Activated naive CD8-positive, alpha-beta T cell treated with anti-CD3 and anti-CD28 coated beads, Interleukin-2, amount 50 U/mL, for 16 hours (primary cell): ENCODE measurements at places on chromosomes 4 and X.

GRCh38 chr4:16676230-16676770 is 222.1 kb downstream of the LDB2 start:
- DNase-seq, result no peak

DNA sequence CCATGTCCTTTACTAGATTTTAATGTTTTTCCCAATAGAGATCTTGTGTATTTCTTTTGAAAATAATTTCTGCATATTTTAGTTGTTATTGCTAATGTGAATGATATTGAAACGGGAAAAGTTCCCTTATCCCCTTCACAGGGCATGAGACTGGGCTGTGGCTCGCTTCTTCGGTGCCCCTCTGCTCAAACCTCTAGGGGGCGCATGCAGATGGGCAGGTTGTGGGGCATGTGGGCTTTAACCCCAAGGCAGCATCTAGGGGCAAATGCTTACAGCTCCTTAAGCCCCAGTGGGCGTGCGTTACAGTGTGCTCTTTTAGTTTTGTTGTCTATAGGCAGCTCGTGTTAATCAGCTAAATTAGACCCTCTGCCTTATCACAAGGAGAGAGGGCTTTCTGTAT is 194.7 kb downstream of the OPHN1 start:
- DNase-seq, result no peak

DNA sequence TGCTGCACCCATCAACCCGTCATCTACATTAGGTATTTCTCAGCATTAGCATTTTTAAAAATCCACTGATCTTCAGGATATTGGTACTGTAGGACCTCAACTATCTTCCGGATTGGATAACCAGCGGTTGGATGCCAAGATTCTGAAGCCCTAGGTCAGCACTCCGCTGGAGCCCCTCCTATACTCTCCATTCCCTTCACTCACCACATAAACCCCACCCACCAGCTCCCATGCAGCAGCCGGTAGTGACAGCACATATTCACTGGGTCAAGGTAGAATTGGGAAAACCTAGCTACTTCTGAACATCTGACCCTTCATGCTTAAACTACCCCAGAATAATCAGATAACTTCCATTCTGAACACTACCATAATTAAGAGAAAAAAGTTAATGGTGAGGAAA is 134.9 kb downstream of the CORIN start:
- no peak for DNase-seq

- no peak for DNase-seq
Measured at GRCh38 chr4:125013891-125014290, 300.9 kb upstream of the FAT4 start.

GRCh38 chr4:7279902-7280301 is 87.6 kb downstream of the SORCS2 start:
- DNase-seq, result no peak

DNA sequence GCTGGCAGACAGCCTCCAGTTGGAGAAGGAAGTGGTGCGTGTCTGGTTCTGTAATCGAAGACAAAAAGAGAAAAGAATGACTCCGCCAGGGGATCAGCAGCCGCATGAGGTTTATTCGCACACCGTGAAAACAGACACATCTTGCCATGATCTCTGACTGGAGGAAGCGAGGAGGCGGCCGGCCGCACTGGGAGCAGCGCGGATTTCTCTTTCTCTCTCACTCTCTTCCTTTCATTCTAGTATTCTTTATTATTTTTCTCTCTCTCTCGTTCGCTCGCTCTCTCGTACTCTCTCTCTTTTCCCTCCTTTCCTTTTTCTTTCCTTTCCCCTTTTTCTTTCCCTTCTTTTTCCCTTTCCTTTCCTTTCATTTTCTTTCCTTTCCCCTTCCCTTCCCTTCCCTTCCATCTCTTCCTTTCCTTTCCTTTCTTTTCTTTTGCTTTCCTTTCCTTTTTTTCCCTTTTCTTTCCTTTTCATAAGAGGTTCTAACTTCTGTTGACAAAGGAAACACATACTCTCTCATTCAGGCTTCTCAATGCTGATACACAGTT is 1.2 kb downstream of the POU3F4 start:
- no peak for DNase-seq

DNA sequence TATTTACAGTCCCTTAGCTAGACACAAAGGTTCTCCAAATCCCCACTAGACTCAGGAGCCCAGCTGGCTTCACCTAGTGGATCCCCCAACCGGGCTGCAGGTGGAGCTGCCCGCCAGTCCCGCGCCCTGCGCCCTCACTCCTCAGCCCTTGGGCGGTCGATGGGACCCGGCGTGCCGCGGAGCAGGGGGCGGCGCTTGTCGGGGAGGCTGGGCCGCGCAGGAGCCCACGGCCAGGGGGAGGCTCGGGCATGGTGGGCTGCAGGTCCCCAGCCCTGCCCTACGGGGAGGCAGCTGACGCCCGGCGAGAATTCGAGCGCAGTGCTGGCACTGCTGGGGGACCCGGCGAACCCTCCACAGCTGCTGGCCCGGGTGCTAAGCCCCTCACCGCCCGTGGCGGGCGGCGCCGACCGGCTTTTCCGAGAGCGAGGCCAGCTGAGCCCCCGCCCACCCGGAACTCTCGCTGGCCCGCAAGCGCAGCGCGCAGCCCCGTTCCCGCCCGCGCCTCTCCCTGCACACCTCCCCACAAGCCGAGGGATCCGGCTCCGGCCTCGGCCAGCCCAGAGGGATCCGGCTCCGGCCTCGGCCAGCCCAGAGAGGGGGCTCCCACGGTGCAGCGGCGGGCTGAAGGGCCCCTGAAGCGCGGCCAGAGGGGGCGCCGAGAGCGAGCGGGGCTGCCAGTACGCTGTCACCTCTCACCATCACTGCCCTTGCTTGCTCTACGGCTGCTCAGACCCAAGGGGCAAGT is 39.4 kb downstream of the WFS1 start:
- DNase-seq, result no peak

- DNase-seq, result no peak
Measured at GRCh38 chrX:39814391-39814790, 283.4 kb downstream of the BCOR start.

DNA sequence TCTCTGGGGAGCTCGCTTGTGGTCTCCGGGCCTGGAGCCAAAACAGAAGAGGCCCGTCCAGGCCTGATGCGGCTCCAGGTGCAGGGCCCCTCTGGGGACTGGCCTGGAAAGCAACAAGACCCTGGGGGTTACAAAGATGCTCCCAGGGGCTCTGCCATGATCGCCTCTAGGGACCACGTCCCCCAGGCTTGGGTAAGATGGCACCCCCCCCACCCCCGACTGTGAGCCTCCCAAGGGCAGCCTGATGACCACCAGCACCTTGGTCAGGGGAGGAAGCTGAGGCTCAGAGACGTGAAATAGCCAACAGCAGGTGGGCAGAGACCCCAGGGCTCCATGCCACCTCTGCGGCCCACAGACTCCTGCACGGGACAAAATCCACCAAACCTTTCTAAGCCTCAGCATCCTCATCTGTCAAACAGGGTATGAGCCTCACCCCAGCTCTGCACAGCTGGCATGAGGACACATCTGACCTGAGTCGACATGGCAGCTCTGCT is 25.4 kb downstream of the C4orf50 start:
- DNase-seq, result no peak

GRCh38 chr4:55385201-55385649 is 10.5 kb upstream of the TMEM165 start:
- no peak for DNase-seq

GRCh38 chrX:630007-630611 is 482 bp upstream of the SHOX start:
- DNase-seq, result no peak

DNA sequence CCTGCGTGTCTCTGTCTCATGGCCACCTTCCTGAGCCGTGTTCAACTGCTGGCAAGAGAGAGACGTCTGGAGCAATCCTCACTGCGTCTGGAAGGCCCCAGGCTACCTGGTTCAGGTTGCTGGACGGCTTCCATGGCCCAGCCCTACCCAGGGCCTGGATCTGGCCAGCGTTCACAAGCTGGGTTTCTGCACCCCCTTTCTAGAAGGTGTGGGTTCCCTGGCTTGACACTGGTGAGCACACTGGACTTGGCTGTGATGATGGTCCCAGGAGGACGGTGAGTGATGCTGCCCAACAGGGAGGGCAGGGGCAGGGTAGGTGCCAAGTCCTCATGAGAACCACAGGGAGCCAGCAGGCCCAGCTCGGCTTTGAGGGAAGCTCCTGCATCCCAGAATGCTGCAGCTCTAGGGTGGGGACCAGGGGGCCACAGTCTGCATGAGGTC is 63.4 kb downstream of the HTRA3 start:
- no peak for DNase-seq

- no peak for DNase-seq
Measured at GRCh38 chr4:163398238-163398637, 54.5 kb downstream of the NPY5R start.

GRCh38 chrX:21740329-21741274 is 17.3 kb downstream of the SMPX start:
- no peak for DNase-seq

DNA sequence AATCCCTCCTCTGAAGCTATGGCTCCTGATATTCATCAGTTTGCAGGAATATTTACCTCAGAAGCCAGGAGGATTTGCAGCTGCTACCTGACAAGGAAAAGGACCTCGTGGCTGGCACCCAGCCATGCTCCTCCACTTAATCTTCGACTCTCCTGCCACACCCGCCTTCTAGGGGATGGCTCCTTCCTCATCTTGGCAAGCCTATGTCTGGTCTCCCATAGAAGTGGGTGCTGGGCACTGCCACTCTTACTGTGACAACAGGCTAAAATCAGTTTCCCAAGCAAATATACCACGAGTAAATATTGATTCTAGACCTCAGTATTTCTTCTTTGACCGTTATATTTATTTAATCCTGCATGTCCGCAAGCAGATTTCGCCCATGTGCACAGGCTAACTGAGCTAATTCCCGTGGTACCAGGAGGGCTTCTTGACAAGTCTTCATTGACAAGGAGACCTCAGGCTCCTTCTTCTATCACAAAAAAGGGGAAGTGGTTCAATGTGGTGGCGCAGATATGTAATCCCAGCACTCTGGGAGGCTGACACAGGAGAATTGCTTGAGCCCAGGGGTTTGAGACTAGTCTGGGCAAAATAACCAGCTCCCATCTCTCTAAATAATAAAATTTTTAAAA is 52.6 kb upstream of the DCTD start:
- no peak for DNase-seq

GRCh38 chr4:186622788-186623464 is 67.6 kb upstream of the MTNR1A start:
- no peak for DNase-seq

- DNase-seq, result no peak
Measured at GRCh38 chr4:165787516-165788274, 85.3 kb upstream of the TLL1 start.

DNA sequence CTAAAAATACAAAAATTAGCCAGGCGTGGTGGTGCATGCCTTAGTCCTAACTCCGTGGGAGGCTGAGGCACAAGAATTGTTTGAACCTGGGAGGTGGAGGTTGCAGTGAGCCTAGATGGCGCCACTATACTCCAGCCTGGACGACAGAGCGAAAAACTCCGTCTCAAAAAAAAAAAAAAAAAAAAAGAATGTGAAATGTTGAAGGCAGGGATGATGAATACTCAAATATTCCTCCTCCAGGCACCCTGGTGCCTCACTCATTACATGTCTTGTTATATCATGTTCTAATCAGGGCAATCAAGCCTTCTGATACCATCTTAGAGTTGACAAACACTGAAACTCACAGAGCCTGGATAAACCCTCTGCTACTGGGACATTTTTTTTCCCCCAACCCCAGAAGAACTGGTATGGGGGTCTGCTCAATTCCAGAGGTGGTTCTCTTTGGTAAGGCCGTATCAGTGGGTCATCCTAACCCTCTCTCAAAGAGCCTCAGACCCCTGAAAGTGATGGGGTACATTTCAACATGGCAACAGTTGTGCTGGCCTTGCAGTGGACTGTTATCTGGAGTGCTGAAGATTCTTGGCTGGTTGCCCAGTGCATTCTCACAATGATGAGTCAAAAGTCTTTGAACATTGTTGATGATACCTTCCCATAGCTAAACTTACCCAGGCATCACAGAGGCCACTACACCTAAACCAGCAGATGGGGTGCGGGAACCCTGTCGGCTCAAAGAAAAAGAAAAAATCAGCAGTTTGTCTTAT is 2.4 kb upstream of the SH3KBP1 start:
- DNase-seq, result no peak

- no peak for DNase-seq
Measured at GRCh38 chrX:148067285-148067684, 86.1 kb downstream of the FMR1NB start.

DNA sequence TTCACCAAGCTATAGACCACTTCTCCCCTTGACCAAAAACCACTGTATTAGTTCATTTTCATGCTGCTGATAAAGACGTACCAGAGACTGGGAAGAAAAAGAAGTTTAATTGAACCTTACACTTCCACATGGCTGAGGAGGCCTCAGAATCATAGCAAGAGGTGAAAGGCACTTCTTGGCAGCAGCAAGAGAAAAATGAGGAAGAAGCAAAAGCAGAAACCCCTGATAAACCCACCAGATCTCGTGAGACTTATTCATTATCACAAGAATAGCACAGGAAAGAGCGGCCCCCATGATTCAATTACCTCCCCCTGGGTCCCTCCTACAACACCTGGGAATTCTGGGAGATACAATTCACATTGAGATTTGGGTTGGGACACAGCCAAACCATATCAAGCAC is 97.8 kb downstream of the DOCK11 start:
- DNase-seq, result no peak

DNA sequence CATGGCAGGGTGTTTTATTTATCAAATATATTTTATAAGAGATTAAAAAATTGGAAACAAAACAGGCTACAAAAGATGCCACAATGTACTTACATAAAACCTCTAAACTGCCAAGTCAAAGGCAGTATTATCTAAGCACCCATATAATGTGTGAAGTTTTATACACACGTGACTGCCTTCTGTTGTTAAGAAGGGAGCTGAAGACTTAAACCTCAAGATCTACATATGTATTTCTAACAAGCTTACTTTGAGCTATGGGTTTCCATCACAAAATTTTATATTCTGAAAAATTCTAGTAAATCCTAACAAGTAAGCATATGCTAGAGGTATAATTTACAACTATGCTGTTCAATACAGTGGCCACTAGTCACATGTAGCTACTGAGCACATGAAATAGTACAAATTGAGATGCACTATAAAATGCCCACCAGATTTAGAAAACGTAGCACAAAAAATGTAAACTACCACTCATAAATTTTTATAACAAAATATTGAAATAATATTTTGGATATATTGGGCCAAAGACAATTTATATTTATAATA is 9.8 kb downstream of the ATP8A1 start:
- no peak for DNase-seq

- no peak for DNase-seq
Measured at GRCh38 chrX:154140206-154140605, 3.8 kb upstream of the OPN1LW start.

DNA sequence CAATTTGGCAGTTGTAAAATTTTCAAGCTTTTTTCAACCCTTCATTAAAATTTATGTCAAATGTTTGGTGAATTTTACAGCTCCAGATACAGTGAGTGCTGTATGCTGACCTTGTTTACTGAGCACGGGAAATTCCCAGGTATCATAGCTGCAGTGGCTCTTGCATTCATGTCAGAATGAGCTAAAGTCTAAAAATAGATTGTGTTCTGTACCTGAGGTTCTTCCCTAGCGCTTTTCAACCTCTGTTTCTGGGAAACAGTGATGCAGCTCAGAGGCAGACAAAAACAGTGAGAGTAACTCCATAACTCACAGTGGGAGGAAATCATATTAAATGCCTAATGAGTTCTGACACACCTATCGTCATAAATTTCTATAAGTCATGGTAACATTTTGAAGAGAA is 393.8 kb upstream of the GNPDA2 start:
- DNase-seq, result no peak
